ENCODE measurements at places on chromosomes 3 and 15. TPM values are rescaled to one million over a fixed set of nuclear protein-coding genes. Genes with fewer than 3 reads are reported as not detected.

The LSAMP gene
- 0.17 TPM for total RNA-seq

DNA sequence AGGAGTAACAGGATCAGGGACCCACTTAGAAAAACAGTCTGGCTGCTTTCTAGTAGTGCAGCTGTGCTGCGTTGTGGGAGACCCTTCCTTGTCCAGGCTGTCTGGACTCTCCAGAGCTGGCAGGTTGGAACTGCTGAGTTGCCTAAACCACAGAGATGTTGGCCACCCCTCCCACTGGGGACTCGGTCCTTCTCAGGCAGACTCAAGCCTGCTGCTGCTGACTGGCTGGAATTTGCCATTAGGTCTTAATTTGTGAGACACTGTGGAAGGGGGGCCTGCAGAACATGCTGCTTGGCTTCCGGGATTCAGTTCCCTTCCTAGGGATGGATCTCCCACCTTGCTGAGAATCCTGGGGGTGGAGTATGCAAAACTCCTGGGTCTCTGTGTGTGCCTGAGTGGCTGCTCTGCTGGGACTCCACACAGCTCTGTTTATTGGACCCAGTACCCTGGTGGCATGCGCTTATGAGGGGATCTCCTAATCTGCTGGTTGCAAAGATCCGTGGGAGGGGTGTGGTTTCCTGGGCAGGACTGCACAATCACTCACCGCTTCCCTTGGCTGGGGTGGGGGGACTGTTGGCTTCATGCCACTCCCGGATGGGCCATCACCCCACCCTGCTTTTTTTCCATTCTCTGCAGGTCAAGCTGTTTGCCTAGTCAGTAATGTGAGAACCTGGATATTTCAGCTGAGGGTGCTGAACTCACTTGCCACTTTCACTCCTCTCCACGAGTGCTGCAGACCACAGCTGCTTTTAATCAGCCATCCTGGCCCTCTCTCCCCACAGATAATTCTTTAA is 150.5 kb downstream of the CFAP20DC start:
- H3K4me3 ChIP-seq = no peak overlapping the region
- no peaks in the 10 kb centered on the region for H3K4me1 ChIP-seq
- DNase-seq = peak; percentile 27
- H3K27me3 ChIP-seq = no peaks in the 10 kb centered on the region

The MOBP gene
- not detected for total RNA-seq

- H3K36me3 ChIP-seq = no peaks in the 10 kb centered on the region
- peaks cover 36% of the 10 kb centered on the region for H3K4me1 ChIP-seq
- DNase-seq = no peak
- no peak overlapping the region for H3K4me3 ChIP-seq
Measured at GRCh38 chr15:84699538-84700191, 16.3 kb downstream of the SEC11A start.

GRCh38 chr3:106256249-106256957 is 387.6 kb upstream of the CBLB start:
- H3K27ac ChIP-seq = no peak overlapping the region
- DNase-seq = no peak
- H3K4me3 ChIP-seq = no peak overlapping the region
- H3K27me3 ChIP-seq = no peaks in the 10 kb centered on the region

GRCh38 chr15:71893691-71894090 is 83.3 kb downstream of the NR2E3 start:
- peaks cover 7% of the 10 kb centered on the region for H3K36me3 ChIP-seq
- no peaks in the 10 kb centered on the region for H3K27me3 ChIP-seq
- peaks cover 4% of the 10 kb centered on the region for H3K4me1 ChIP-seq
- no peak for DNase-seq
- H3K4me3 ChIP-seq = no peak overlapping the region
